Cardiac septum (tissue), 1 donor: ENCODE measurements at places on chromosomes 12 and 14.

DNA sequence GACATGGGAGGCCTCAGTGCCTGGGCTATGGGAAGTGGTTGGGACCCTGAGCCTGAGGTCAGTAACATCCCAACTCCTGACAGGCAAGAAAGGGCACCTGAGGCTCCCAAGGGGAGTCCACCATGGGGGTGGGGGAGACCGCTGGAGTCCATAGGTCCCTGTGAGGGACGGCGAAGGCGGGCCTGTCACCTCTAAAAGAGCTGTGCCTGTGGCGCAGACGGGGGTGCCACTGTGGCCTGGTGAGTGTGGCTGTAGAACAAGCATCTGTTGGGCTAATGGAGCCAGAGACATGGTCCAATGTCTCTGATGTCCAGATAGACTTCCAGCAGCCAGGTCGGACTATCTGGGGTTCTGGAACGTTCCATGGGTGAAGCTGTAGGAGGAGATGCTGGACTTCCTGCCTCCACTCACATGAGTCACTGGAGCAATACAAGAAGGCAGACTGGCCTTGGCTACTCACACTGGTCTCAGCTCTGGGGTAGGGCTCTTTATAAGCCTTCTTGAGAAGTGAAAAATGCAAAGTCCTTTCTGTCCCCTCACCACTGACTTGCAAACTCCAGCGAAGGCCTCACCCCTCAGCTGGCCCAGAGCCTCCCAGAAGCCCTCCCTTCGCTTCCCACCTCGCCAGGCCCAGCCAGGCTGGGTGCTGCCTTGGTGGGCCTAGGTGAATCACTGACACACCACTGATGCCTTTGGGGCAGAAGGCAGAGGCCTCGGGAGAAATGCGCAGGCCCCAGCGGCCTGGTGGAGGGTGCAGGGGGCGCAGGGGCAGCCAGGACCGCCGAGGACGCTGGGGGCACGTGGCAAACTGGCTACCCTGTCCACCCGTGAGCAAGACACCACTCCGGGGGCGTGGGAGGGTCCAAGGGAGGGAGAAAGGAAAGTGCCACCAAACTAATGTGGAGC lies 1.1 kb upstream of the TRAF3 start:
- no peak for DNase-seq

- DNase-seq = peak; percentile 95
Measured at GRCh38 chr12:68406134-68406576, 74.0 kb upstream of the MDM1 start.

GRCh38 chr14:30267141-30267540 lies 291.8 kb upstream of the G2E3 start:
- DNase-seq = no peak

GRCh38 chr12:32470936-32471470 lies 71.6 kb downstream of the FGD4 start:
- no peak for DNase-seq

DNA sequence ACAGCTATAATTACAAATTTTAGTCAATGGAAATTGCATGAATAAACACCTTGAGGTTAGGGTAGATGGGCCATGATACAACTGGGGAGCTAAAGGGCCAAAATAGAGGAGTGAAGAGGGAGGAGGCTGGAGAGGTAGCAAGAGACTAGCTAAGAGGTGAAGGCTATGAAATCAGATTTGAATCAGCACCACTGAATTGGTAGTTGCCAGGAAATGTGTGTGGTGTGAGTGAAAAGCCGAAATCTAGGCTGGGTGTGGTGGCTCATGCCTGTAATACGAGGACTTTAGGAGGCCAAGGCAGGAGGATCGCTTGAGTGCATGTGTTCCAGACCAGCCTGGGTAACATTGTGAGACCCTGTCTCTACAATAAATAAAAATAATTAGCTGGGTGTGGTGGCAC lies 22.7 kb downstream of the YY1 start:
- no peak for DNase-seq

DNA sequence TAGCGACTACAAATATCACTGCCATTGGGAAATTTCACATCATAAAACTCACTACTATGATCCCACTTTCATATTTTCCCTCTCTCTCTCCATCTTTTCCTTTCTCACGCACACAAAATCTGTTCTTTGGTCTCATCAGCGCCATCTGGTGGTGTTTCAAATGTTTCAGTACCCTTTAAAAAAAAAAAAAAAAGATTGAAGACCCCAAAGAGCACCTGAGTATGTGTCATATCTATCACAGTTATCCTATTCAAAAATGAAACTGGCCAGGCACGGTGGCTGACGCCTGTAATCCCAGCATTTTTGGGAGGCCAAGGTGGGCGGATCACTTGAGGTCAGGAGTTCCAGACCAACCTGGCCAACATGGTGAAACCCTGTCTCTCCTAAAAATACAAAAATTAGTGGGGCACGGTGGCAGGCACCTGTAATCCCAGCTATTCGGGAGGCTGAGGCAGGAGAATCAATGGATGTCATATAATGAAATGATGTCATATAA lies 72.4 kb downstream of the TTC9 start:
- DNase-seq = no peak

DNA sequence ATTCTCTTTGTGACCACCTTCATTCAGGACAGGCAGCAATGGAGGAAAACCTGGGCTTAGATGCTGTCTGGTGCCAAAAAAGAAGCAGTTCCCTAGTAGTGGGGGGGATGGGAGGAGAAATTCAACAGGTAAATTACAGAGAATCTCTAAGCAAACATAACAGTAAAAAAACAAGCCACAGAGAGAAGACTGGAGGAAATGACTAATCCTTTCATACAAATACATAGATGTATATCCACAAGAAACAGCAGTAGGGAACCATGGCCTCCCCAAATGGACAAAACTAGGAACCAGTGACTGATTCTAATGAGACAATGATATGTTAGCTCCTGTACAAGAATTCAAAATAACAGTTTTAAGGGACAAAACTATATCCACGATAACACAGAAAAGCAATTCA lies 513.0 kb downstream of the NAV3 start:
- no peak for DNase-seq

DNA sequence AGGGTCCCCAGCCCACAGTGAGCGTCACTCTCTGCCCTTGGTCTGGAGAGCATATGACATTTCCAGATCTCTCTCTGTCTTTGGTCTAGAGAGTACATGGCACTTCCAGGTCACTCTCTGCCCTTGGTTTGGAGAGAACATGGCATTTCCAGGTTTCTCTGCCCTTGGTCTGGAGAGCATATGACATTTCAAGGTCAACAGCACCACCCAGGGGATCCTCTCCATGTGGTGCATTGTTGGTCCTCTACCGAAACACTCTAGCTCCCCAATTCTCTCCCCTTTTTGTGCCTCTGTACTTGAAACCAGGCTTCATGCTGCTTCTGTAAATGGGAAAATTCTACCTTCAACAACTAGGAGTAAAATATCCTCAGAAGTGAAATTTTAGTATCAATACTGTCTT lies 399.4 kb downstream of the NELL2 start:
- DNase-seq = no peak

- no peak for DNase-seq
Measured at GRCh38 chr12:77553976-77554619, 276.6 kb upstream of the NAV3 start.

- DNase-seq = peak; percentile 50
Measured at GRCh38 chr12:109752117-109753053, 38.8 kb downstream of the FAM222A start.

DNA sequence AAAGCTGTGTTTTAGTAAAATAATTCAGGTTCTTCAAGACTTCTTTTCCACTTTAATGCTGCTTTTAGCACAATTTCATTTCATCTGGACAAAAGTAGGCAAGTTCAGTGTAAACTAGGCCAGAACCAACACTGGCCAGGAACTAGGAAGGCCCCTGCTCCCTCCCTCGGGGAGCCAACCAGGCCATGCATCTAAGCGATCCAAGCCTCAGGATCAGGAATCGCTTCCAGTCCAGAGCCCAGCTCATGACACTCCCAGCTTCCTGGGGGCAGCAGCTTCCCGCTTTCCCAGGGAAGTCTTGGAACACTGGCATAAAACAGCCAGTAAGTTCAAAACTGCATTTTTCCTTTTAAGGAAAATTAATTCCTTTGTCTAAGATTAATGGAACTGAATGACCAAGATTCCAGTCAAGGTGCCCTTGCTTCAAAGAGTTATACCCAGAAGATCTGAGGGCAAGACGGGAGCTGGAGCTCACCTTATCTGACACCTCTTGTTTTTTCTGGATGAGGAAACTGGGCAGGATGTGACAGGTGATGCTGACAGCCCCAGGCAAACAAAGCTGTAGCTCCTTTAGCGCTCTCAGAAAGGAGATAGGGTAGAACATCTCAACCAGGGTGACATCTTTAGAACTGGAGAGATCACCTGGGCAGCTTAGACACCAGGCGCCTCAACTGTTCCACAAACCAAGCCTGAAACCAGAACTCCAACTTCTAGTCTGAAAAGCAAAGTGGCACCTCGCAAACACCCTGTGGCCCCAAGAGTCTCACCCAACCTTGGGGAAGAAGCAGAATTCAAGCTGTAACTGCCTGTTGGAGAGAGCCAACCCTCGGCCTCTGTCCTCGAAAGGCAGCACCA lies 61.4 kb upstream of the PNMA1 start:
- no peak for DNase-seq

DNA sequence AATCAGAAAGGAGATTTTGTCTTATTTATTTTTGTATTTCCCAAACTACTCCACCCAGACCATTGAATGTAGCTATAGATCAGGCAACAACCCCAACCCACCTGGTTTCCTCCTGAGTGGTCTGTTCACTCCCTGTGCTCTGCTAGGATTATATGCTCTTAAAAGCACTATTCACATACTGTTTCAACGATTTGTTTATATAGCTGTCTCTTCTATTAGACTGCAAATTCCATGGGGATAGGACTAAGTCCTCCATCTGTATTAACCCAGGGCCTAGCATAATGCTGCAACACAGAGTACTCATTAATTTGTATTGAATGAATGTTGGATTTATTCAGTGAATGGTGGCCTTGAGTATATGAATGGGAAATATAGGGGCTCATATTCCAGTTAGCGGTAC lies 307.6 kb downstream of the RAD51B start:
- DNase-seq = no peak

GRCh38 chr12:28374556-28374955 lies 184.3 kb downstream of the CCDC91 start:
- no peak for DNase-seq

GRCh38 chr14:36820901-36821300 lies 159.2 kb downstream of the PAX9 start:
- DNase-seq = no peak

GRCh38 chr12:117342682-117343081 lies 18.7 kb downstream of the NOS1 start:
- DNase-seq = no peak

DNA sequence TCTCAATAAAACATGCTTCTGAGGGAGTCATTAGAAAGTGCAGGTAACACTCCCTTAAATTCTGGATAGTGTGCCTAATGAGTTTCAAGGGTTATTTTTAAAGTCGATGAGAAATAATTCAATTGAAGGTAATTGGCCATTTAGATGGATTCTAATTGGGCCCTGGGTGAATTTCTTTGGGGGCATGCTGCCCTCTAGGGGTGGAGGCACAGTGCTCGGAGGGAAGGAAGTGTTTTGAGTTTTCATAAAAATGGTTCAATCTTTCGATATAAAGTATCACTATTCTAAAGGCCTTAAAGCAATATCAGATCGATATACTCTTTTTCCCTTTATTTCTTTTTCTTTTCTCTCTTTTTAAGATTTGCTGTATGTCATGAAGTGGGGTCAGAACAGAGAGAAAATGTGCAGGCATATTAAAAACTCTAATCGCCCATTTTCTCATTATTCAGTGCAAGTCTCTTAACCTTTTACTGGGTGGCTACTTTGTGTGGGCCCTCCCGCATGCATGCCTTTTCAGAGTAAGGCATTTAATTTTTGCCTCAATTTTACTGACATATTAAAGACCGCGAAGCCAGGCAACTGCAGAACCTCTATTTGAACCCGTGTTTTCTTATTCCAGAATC lies 25.5 kb downstream of the NKX2-8 start:
- no peak for DNase-seq

DNA sequence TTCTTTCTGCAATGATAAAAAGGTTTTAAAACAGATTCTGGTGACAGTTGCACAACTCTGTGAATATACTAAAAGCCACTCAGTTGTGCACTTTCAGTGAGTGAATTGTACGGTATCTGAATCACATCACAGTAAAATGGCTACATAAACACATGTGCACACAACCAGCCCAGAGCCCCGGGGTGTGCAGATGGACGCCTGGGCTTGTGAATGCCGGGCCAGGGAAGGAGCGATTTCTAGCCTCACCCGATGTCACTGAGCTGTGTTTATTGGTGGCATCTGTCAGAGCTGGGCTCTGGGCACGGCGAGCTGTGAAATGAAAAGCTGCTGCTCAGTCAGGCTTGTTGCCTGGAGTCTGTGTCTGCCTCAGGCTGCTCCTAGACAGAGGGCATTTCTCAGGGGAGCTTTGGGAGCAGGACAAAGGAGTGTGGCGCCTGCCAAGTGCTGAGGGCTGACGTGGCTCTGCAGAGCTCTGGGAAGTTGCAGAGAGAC lies 25.9 kb downstream of the RHOF start:
- no peak for DNase-seq

GRCh38 chr14:100658181-100658886 lies 68.4 kb upstream of the DLK1 start:
- DNase-seq = no peak

- DNase-seq = no peak
Measured at GRCh38 chr12:10027311-10027710, 3.2 kb upstream of the CLEC9A start.

DNA sequence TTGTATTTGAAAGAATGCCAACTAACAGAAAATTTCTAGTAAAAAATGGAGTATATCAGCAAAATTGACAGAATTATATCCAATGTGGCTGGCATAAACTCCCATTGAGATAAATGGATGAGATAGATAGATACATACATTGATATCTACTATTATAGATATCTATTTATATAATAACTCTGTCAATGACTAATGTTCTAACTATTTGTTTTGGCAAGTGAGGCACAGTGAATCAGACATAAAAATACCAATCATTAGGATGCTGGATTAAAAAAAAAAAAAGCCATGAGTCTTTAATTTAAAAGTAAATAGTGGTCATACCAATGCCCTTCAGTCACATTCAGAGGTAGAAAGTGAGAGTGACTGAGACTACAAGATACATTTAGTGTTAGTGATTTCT lies 33.7 kb upstream of the GLIPR1 start:
- DNase-seq = no peak

DNA sequence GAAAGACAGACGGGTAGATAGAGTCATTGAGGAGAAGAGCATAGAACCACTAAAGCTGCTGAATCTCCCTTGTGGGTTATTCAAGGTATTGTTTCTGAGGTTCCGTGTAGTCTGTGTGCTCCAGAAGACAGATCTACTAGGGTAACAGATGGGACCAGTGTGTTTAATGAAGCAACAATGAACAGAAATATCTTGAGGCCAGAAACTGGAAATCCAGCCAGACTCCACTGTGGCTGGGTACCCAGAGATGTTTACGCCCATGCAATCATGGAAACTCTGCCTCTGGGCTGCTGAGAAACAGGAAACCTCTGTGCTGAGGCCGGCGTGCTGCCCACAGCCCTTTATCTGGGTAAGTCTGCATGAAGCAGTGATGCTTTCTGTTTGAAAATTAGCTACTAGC lies 8.3 kb downstream of the PROX2 start:
- no peak for DNase-seq
